ENCODE measurements at places on chromosomes 12 and 14. TPM values are rescaled to one million over a fixed set of nuclear protein-coding genes. Genes with fewer than 3 reads are reported as not detected.
A peak's percentile ranks its signal among the peaks of the same experiment; 100 is the strongest.

- no peaks in the 10 kb centered on the region for H3K36me3 ChIP-seq
- peaks cover 4% of the 10 kb centered on the region for H3K4me1 ChIP-seq
- no peak overlapping the region for H3K4me3 ChIP-seq
- DNase-seq: no peak
- peak overlapping the region; percentile 43 for H3K27ac ChIP-seq
These were observed 102.0 kb downstream of the HMGA2 start for GRCh38 chr12:65926119-65926908.

- no peak overlapping the region for H3K4me3 ChIP-seq
- DNase-seq: no peak
- peaks cover 2% of the 10 kb centered on the region for H3K27me3 ChIP-seq
- H3K4me1 ChIP-seq: peaks cover 3% of the 10 kb centered on the region
These were observed 21.0 kb upstream of the AQP2 start for GRCh38 chr12:49929581-49929980.

- H3K27me3 ChIP-seq: peaks cover 25% of the 10 kb centered on the region
- no peaks in the 10 kb centered on the region for H3K4me1 ChIP-seq
- no peak overlapping the region for H3K27ac ChIP-seq
- DNase-seq: no peak
- no peaks in the 10 kb centered on the region for H3K36me3 ChIP-seq
- no peak overlapping the region for H3K4me3 ChIP-seq
These were observed 11.7 kb upstream of the OTX2 start for GRCh38 chr14:56821805-56822610.

GRCh38 chr12:65162609-65163008 is 6.8 kb upstream of the LEMD3 start:
- peaks cover 3% of the 10 kb centered on the region for H3K27me3 ChIP-seq
- no peaks in the 10 kb centered on the region for H3K36me3 ChIP-seq
- no peak overlapping the region for H3K27ac ChIP-seq
- no peaks in the 10 kb centered on the region for H3K4me1 ChIP-seq

GRCh38 chr12:84079626-84080025 is 833.0 kb downstream of the SLC6A15 start:
- no peaks in the 10 kb centered on the region for H3K4me1 ChIP-seq
- H3K27me3 ChIP-seq: no peaks in the 10 kb centered on the region
- no peak overlapping the region for H3K4me3 ChIP-seq
- no peak overlapping the region for H3K27ac ChIP-seq
- no peak for DNase-seq
- H3K36me3 ChIP-seq: no peaks in the 10 kb centered on the region

GRCh38 chr12:103382736-103383346 is 112.9 kb downstream of the C12orf42 start:
- H3K27me3 ChIP-seq: no peaks in the 10 kb centered on the region
- H3K4me1 ChIP-seq: no peaks in the 10 kb centered on the region
- DNase-seq: no peak
- no peak overlapping the region for H3K4me3 ChIP-seq
- H3K27ac ChIP-seq: no peak overlapping the region
- no peaks in the 10 kb centered on the region for H3K36me3 ChIP-seq

DNA sequence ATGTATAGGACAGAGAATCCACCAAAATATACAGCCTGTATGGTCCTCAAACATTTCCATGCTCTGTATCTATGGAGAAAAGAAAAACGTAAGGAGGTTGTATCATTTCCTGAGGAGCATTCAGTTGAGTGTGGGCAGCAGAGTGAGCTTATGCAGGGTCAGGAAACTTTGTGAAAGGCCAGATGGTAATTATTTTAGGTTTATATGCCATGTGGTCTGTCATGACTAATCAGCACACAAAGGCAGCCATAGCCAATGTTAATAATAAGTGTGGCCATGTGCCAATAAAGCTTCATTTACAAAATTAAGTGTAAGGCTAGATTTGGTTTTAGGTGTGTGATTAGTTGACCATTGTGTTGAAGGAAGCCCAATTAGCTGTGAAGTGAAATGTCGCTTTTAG is 33.2 kb upstream of the A2M start:
- no peaks in the 10 kb centered on the region for H3K27me3 ChIP-seq
- no peak for DNase-seq
- H3K27ac ChIP-seq: no peak overlapping the region
- H3K36me3 ChIP-seq: no peaks in the 10 kb centered on the region

DNA sequence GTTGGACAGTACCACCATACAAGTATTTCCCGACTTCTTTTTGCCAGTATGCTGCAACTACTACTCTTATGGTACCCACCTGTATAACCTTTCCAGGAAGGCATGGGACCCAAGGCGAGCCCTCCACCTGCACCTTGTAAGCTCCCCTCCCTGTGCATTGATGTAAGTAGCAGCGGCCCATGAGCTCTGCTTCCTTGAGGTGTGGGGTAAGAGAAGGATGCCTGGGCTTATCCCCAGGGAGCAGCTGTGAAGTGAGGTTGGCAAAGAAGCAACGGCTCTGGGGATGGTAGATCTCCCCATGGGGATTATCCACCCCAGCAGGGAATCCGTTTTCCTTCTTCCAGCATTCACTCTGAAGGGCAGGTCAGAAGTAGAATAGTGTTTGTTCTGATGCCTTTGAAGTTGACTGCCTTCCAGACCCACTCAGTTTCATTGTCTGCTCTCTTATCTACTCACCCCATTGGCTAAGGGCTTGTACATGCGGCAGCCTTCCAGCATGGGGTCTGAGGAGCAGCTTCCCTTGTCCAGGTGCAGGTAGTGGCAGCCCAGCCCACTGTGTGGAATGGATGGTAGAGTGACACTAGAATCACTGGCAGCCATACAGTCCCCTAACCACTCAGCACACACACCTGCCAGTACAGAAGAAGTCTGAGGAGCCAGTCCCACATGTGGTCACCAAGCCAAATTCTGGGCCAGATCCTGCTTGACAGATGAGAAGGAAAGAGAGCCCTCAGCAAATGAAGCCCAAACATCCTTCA is 3.4 kb downstream of the CIROP start:
- no peak overlapping the region for H3K27ac ChIP-seq
- H3K27me3 ChIP-seq: peaks cover 8% of the 10 kb centered on the region
- DNase-seq: no peak
- peaks cover 8% of the 10 kb centered on the region for H3K4me1 ChIP-seq

FGD4 gene
- 14.6 TPM for polyA plus RNA-seq

DNA sequence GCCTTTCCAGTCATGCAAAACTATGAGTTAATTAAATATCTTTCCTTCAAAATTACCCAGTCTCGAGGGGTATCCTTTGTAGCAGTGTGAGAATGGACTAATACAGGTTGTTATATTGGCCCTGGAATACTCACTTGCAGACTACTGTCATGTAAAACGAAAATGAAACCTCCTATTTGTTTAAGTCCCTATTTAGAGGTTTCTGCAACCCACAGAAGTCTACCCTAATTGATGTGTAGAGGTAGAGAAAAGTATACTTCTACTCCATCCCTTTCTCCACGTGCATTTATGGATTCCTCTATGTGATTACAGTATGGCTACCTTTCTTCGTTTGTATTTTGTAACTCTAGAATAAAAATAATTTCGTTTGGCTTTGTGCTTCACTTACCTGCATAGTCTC is 371.1 kb downstream of the FSCB start:
- H3K27me3 ChIP-seq: no peaks in the 10 kb centered on the region
- DNase-seq: no peak
- H3K4me3 ChIP-seq: no peak overlapping the region
- H3K36me3 ChIP-seq: no peaks in the 10 kb centered on the region
- no peaks in the 10 kb centered on the region for H3K4me1 ChIP-seq

MIPOL1 gene
- polyA plus RNA-seq: 4.5 TPM

RD3L gene
- not detected for polyA plus RNA-seq

DNA sequence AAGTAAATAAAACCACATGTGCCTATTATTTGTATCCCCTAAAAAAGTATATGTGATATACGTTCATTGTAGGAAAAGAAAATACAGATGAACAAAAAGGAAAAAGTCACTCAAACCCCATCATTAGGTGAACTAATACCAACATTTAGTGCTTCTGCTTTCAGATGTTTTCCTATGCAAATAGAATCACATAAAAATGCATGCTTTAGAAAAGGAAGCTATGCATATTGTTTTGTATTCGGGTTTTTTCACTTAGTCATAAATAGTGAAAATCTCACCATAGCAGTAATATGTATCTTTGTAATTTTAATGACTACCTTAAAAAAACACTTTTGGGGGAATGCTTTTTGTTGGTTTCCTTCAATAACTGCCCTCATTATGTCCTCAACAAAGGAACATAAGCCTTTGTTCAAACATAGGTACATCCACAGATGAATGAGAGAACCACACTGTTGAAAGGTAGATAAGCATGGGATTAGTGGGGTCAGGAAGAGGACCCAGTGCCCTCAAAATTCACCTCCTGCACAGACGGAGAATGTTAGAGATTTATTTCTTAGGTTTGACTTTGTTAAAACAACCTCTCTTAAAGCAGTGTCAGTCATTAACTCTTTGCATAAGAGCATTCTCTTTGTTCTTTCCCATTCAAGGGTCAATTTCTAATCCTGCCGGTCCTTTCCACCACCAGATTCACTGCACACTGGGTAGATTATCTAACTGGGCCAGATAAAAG is 6.5 kb downstream of the AMDHD1 start:
- no peaks in the 10 kb centered on the region for H3K27me3 ChIP-seq
- DNase-seq: no peak
- H3K4me1 ChIP-seq: no peaks in the 10 kb centered on the region
- no peaks in the 10 kb centered on the region for H3K36me3 ChIP-seq
- H3K27ac ChIP-seq: no peak overlapping the region

- H3K27me3 ChIP-seq: no peaks in the 10 kb centered on the region
- peak; percentile 68 for DNase-seq
- H3K4me1 ChIP-seq: peaks cover 33% of the 10 kb centered on the region
- H3K36me3 ChIP-seq: peaks cover 5% of the 10 kb centered on the region
These were observed 55.6 kb downstream of the LGMN start for GRCh38 chr14:92692822-92693226.

GRCh38 chr14:21162081-21162480 is 6.2 kb upstream of the OR5AU1 start:
- no peak overlapping the region for H3K4me3 ChIP-seq
- H3K27me3 ChIP-seq: peaks cover 3% of the 10 kb centered on the region
- no peak for DNase-seq
- no peak overlapping the region for H3K27ac ChIP-seq
- H3K36me3 ChIP-seq: no peaks in the 10 kb centered on the region

- H3K27ac ChIP-seq: no peak overlapping the region
- no peaks in the 10 kb centered on the region for H3K36me3 ChIP-seq
- no peaks in the 10 kb centered on the region for H3K4me1 ChIP-seq
- peak; percentile 47 for DNase-seq
These were observed 266.4 kb upstream of the USP15 start for GRCh38 chr12:61993734-61994345.

SCN8A gene
- polyA plus RNA-seq: 0.63 TPM

GRCh38 chr14:77187649-77188012 is 6.0 kb downstream of the TMEM63C start:
- H3K27me3 ChIP-seq: peaks cover 12% of the 10 kb centered on the region
- no peak overlapping the region for H3K4me3 ChIP-seq
- DNase-seq: no peak
- H3K27ac ChIP-seq: no peak overlapping the region
- peaks cover 11% of the 10 kb centered on the region for H3K4me1 ChIP-seq

- no peak overlapping the region for H3K4me3 ChIP-seq
- H3K4me1 ChIP-seq: no peaks in the 10 kb centered on the region
- no peak overlapping the region for H3K27ac ChIP-seq
- no peaks in the 10 kb centered on the region for H3K27me3 ChIP-seq
These were observed 776.8 kb downstream of the NRXN3 start for GRCh38 chr14:78946949-78947348.

GRCh38 chr14:76931631-76932402 is 96.7 kb downstream of the IRF2BPL start:
- no peak overlapping the region for H3K27ac ChIP-seq
- no peak overlapping the region for H3K4me3 ChIP-seq
- H3K4me1 ChIP-seq: peaks cover 57% of the 10 kb centered on the region
- peak; percentile 38 for DNase-seq
- no peaks in the 10 kb centered on the region for H3K36me3 ChIP-seq

GRCh38 chr12:6606331-6607131 is 648 bp downstream of the CHD4 start:
- peaks cover 54% of the 10 kb centered on the region for H3K4me1 ChIP-seq
- H3K4me3 ChIP-seq: peak overlapping the region; percentile 92
- peak overlapping the region; percentile 99 for H3K27ac ChIP-seq
- no peaks in the 10 kb centered on the region for H3K27me3 ChIP-seq

DNA sequence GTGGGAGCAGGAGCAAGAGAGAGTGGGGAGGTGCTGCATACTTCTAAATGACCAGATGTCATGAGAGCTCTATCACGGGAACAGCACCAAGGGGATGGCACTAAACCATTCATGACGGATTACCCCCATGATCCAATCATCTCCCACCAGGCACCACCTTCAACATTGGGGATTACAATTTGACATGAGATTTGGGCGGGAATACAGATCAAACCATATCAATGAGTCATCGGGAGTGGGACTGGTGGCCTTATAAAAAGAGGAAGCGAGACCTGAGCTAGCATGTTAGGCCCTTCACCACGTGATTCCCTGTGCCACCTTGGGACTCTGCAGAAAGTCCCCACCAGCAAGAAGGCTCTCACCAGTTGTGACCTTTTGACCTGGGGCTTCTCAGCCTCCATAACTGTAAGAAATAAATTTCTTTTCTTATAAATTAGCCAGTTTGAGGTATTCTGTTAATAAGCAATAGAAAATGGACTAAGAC is 28.7 kb downstream of the COX8C start:
- no peak overlapping the region for H3K4me3 ChIP-seq
- H3K4me1 ChIP-seq: no peaks in the 10 kb centered on the region
- H3K27ac ChIP-seq: no peak overlapping the region
- H3K27me3 ChIP-seq: no peaks in the 10 kb centered on the region
- H3K36me3 ChIP-seq: no peaks in the 10 kb centered on the region

GRCh38 chr12:117907108-117907689 is 61.6 kb downstream of the KSR2 start:
- H3K4me1 ChIP-seq: no peaks in the 10 kb centered on the region
- no peak for DNase-seq
- H3K27me3 ChIP-seq: no peaks in the 10 kb centered on the region
- no peaks in the 10 kb centered on the region for H3K36me3 ChIP-seq
- H3K27ac ChIP-seq: no peak overlapping the region

TBX3 gene
- polyA plus RNA-seq: 33.8 TPM

KRT6B gene
- polyA plus RNA-seq: not detected

- no peaks in the 10 kb centered on the region for H3K4me1 ChIP-seq
- no peak overlapping the region for H3K4me3 ChIP-seq
- no peaks in the 10 kb centered on the region for H3K27me3 ChIP-seq
- no peak overlapping the region for H3K27ac ChIP-seq
These were observed 4.1 kb upstream of the CCER1 start for GRCh38 chr12:90959032-90959431.

DNA sequence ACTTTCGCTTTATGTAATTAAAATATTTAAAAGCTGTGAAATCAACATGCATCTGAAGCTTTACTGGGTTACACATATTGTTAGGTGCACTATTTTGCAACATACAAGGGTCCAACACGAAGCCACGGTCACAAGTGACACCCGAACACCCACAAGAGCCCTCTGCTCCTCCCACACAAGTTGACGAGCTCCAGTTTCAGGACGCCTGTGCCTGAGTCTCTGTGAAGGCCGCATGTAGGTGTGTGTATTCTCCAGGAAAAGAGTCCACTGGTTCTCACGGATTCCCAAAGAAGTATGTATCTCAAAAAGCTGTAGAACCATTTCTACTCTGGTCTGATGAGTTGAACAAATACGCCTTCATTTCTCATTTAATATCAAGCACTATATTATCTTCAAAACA is 12.0 kb downstream of the SLC15A4 start:
- no peak overlapping the region for H3K27ac ChIP-seq
- no peaks in the 10 kb centered on the region for H3K27me3 ChIP-seq
- no peak overlapping the region for H3K4me3 ChIP-seq
- DNase-seq: no peak
- peaks cover 39% of the 10 kb centered on the region for H3K36me3 ChIP-seq
